ENCODE measurements at places on chromosomes 1 and 21.

GRCh38 chr1:201949491-201949890 lies 3.1 kb upstream of the LMOD1 start:
- no peak for DNase-seq

DNA sequence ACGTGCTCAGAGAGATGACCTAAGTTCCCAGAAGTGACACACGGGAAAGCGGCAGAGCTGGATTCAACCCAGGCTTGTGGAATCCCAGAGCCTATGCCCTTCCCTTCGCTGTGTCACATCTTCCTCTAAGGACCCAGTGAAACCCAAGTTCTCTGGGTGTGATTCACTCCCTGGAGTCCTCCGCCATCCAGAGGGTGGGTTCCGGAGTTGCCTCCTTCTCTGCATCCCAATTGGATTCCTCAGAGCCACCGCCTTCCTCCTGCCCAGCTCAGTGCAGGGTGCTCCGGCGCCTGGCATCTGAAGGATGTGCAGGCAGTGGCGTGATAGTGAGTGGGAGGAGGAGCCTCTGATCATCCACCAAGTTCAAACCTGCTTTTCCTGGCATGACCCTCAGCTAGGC lies 20.7 kb upstream of the RCC2 start:
- DNase-seq = no peak

- DNase-seq = no peak
Measured at GRCh38 chr1:15153184-15153841, at the start of gene TMEM51. TMEM51 (plus strand) TSS chr1:15153747; CDS start chr1:15215088, 61,341 bp downstream.

DNA sequence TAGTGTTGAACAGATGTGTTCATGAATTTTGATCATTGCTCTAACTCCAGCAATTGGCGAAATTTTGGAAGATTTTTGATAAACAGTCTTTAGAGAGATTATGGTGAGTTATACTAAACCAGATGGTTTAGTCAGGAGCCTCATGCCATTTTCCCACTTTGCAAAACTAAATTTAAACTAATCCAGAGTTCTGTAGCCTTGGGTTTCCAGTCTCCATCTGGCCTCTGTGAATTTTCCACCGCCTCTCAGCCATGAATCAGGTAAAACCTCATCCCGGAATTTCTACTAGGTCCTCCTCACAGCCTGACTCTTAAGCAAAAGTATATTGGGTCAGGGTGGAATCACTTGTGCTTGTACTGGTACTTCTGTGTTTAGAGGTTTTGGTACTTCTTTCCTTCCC lies 44.8 kb downstream of the CLEC20A start:
- DNase-seq = no peak

GRCh38 chr1:24526940-24527542 lies 24.4 kb downstream of the RCAN3 start:
- DNase-seq = peak; percentile 6

Measured in NK-92 treated with Interleukin-12 subunit alpha and Interleukin-12 subunit beta, amount 100 ng/mL, for 24 hours (cell line).